ENCODE measurements at places on chromosomes 4 and X.

- no peak for DNase-seq
Measured at GRCh38 chrX:113136836-113137235, 296.2 kb upstream of the AMOT start.

DNA sequence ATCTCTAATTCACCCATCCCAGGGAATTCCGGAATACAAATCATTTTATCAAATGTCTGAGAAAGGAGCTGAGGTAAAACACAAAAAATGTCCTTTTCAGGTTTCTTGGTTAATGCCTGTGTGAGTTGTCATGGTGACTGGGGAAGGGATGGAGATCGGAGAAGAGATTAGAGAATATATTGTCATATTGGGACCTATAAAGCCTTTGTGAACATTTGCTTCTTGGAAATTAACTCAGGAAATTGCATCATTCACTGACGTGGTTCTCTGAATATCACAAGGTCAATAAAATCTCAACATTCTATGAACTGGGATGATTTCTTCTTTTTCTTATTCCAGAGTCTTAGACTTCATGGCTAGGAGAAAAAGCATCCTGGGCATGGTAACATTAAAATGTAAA lies 174.8 kb upstream of the GLRA2 start:
- DNase-seq: no peak

DNA sequence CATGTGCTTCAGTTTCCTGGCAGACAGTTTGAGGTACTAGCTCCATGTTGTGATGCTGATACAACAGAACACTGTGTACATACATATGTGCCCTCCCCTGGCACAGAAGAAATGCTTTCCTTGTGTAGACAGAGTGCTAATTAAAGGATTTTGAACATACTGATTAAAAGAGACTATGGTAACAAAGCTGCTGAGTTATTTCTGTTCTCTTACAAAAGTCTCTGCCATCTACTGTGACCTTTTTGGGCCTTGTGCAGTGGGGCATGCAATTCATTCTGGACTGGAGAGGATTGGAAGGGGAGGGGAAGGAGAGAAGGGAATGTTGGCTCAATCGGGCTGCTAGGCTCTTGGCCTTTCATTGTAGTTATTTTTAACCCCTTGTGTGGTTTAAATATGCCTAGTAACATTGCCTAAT lies 6.0 kb downstream of the PDLIM5 start:
- no peak for DNase-seq

DNA sequence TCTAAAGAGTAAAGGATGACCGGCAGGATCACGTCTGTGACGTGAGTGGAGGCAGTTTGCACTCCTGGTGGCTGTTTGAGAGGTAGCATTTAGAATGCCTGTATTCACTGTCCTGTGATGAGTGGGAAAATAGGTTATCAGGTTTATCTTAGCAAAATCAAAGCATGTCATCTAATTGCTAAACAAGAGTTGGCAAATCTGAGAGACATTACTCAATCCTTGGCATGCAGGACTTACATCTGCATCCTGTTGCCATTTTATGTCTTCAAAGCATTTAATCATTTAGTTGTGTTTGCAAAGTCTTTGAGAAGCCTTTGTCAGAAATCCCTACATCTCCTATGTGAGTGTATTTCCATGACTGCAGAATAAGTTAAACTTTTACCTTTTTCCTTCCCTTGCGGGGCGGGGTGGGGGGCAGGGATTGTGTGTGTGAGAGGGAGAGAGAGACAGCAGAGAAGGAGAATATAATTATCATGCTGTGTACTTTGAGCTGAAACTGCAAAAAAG lies 41.4 kb upstream of the MSANTD1 start:
- peak; percentile 37 for DNase-seq

GRCh38 chrX:9885150-9885549 lies 82.0 kb upstream of the CLDN34 start:
- DNase-seq: peak; percentile 70

DNA sequence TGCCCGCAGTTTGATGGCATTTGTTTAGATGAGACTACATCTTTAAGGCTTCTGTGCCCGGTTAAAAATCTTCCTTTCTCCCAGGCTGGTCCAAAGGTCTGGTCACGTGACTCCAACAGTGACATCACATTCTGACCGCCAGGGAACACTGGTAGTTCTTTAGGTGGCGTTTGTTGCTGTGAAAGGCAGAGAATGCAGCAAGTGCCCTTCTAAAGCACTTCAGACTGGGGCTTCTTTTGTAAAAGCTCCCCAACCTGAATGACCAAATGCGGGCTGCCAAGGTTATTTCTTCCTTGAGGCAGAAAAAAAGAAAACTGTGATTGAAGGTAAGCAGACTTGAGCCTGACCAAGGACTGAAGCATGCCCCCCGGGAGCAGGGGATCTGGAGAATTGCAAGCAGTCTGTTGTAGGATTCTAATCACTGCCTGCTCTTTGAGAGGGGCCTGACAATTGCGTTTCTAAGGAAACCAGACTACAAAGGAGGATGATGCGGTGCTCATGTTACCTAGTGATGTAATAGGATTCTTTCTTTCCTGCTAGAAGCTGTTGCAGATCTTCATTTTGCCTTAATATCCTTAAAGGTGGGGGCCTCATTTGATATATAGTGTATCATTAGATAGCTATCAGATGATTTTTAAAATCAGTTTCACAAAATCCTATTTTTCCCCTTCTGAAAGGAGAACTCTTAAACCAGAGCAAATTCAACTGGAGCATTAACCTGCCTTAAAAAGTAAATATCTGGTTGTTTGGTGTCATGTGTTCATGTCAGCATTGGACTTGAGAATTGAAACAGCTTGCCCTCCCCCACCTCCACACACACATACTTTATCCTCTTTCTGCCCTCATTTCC lies 133.1 kb downstream of the AKAP4 start:
- no peak for DNase-seq

DNA sequence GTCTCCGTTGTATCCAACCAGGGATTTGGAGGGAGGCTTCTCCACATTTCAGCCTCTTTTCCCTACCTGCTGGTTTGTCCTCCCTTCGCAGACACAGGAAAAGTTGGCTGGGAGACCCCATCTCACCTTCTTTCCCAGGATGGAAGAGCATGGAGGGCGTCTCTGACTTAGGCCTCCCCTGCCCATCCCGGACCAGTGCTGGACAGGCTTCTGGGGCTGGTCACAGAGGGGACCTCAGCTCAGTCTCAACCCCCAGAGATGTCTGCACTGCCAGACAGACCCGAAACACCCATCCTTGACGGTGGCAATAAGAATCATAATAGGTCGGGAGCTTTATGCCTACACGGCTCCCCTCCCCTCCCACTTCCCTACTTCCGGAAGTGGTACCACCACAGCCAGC lies 1.6 kb downstream of the WFS1 start:
- no peak for DNase-seq

DNA sequence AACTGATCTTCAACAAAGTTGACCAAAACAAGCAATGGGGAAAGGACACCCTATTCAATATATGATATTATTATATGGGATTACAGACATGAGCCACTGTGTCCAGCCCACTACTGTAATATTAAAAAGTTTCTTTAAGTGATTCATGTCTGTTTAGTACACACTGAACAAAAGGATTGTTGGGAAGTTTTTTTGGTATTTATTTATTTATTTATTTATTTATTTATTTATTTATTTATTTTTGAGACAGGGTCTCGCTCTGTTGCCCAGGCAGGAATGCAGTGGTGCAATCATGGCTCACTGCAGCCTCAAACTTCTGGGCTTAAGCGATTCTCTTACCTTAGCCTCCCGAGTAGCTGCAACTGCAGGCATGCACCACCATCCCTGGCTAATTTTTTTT lies 58.4 kb upstream of the PGAM4 start:
- no peak for DNase-seq

- peak; percentile 49 for DNase-seq
Measured at GRCh38 chrX:19855700-19856381, 31.6 kb downstream of the SH3KBP1 start.

- no peak for DNase-seq
Measured at GRCh38 chr4:63901304-63901703, 507.9 kb downstream of the TECRL start.

GRCh38 chr4:189202182-189202868 lies 738.3 kb upstream of the FRG1 start:
- DNase-seq: peak; percentile 90

DNA sequence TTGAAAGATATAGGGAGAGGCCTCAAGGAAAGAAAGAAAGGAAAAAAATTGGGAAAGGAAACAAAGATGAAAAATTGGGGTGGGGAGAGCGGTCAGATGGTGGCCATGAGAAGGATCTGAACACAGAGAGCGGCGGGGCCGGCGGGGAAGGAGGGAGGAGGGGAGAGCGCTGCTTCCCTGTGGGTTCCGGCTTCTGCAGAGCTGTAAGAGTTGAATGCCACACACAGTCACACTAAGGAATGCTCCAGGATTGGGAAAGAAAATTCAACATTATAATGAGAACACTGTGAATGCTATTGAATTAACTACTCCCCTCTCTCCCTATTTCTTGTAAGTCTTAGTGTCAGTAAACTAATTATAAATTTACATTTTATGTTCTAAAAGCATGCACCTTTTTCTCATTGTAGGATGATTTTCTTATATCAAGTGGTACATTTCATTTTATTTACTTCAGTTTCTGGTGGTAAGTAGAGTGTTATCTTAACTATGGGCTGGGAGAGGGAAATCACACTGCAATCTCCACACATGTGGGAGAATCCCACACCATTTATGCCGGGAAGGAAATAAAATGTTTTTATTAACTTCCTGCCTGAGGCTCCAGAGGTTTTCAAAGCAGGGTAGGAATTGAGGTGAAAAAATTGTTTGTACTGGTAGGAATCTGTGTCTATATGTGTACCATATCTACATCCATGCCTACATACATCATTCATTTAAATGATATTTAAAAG lies 904 bp downstream of the F11 start:
- DNase-seq: peak; percentile 16

DNA sequence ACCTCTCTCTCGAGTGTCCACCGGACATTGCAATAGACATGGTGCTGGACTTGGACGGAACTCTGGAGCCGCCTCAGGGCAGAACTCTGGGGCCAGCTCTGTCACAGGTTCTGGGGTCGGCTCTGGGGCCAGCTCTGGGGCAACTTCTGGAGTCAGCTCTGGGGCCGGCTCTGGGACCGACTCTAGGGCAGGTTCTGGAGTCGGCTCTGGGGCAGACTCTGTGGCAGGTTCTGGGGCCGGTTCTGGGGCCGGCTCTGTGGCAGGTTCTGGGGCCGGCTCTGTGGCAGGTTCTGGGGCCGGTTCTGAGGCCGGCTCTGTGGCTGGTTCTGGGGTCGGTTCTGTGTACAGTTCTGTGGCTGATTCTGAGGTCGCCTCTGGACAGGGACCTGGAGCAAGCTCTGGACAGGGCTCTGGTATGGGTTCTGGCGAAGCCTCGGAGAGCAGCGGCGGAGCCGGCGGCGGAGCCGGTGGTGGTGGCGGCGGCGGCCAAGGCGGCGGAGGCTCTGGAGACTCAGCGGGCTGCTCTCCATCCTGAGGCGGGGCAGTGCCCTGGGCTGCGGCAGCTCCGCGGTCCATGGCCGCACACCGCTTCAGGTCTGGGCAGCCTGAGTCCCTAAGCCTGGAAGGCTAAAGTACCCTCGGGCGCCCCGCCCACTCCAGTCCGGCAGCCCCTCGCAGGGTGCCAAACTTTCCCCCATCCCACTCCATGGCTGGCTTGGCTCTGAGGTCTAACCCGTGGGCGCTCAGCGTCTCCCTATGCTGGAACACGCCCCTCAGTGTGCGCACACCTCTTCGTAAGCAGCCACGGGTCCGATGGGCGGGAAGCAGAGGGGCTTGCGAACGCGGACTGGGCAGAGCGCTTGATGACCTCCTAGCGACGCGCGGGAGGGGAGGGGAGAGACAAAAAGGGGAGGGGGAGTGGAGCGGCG lies at the start of gene DGKK:
Gene DGKK (minus strand): TSS at position 723 of the 929 bp plus-strand sequence. CDS start 147 bp downstream, at position 576.
- no peak for DNase-seq

- DNase-seq: peak; percentile 46
Measured at GRCh38 chr4:152935631-152936445, at the start of gene FHDC1. Gene FHDC1 (plus strand): TSS chr4:152936323. CDS start chr4:152943058, 6,735 bp downstream.

GRCh38 chrX:16081357-16081756 lies 42.0 kb upstream of the GRPR start:
- no peak for DNase-seq

DNA sequence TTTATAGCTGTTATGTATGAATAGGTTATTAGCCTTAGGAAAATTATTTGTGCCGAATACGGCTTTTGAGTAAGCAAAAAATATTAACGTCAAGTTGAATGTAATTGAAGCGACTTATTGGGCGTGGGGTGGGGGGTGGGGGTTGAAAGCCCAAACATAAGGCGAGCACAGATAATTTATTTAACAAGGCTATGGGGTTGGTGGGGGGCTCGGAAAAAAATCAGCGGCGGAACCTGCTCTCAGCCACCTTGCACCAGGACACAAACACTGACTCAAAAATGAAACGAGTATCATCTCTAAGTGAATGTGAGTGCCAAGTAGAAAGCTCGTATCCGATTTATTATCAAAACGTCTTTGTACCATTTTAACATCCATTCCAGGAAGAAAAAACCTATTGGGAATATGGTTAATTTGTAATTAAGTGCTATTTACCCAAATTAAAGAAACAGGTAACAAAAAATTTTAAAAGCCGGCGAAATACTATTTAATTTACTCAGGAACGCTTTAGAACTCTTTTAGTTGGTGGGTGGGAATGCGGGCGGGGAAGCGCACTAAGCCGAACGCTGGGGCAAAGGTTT lies 902 bp upstream of the LARP1B start:
- DNase-seq: peak; percentile 27

DNA sequence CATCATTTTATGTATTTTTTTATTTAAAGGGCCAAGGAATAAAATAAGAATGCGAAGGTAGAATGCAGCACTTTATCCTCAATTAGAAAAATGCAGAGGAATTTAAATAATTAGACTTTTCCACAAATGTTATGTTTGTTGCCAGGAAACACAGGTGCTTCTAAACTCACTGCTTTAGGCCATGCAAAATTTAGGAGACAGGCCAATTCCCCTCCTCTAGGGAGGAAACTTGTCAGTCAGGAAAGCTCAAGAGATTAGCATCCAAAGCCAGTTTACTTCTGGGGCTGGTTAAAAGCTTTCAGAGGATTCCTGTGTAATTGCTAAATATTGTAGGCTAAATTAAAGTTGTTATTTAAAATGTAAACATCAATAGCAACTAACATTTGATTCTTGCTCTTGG lies 124.5 kb downstream of the DMD start:
- no peak for DNase-seq

DNA sequence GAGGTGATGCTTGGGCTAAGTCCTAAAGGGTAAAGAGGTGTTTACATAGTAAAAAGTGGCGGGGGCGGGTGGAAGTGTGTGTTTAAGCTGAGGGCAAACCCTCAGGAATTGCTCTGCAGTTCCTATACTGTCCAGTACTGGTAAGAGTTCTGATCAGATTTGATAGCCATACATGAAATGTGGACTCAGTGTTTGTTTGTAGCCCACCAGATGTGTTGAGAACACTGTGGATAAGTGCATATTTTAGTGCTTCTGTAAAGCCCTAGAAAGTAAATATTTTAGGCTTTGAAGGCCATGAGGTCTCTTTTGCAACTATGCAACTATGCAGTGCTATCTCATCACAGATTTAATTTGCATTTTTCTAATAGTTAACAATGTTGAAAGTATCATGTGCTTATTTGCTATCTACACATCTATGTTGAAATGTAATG lies 80.7 kb upstream of the EOLA2 start:
- peak; percentile 8 for DNase-seq

- no peak for DNase-seq
Measured at GRCh38 chrX:109818976-109819375, 85.9 kb upstream of the ACSL4 start.

Data from GM03348 (cell line).